Glomerular endothelial cell (primary cell): ENCODE measurements at places on chromosomes 12 and 14.

GRCh38 chr12:116306968-116307367 lies 29.5 kb upstream of the MED13L start:
- no peak for DNase-seq

DNA sequence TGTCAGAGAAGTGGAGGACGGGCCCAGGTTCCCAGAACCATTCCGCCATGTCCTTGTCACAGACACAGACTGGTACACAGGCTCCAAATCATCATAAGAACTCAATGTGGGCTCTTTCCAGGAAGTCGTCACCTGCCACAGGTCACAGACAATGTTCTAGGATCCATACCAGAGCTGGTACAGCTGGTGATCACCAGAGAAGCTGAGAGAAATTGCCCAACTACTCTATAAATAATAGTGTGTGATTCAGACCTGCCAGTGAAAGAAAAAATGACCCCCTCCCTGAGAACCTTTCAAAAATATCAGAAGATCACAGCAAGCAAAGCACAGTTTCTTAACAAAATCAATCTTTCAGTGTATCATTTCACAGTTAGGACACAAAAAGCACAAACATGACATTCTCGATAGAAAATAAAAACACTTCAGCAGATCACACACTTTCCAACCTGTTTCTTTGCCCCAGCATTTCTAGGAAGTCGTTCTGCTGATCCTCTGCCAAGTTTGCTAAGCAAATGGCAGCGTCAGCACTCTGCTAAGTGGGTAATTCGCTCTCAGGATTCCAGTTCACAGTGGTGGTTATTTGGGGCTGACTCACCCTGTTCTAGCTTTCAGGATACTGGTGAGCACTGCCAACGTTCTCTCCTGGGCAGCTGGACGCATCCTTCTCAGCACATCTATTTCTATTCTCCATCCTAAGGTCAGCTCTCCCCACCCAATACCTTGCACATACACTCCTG lies 223.3 kb upstream of the SFSWAP start:
- no peak for DNase-seq

- no peak for DNase-seq
Observed at GRCh38 chr14:55899531-55899930, 218.7 kb upstream of the PELI2 start.

DNA sequence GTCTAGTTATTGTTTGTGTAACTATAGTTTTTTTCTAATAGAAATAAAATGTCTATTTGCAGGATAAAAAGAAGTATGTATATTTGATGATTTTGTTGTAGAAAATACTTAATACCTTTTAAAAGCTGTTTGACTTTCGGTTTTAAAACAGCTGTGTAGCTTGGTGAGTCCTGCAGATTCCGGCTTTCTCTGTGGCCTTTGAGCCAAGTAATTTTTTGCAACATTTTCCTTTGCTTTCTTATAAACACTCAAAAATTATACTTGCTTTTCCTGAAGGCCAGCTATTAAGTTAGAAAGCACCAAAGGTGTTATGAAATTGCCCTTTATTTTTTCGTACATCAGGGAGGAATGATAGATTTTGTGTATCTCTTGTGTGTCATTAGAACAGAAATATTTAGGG lies 63.6 kb downstream of the CRADD start:
- DNase-seq = no peak

DNA sequence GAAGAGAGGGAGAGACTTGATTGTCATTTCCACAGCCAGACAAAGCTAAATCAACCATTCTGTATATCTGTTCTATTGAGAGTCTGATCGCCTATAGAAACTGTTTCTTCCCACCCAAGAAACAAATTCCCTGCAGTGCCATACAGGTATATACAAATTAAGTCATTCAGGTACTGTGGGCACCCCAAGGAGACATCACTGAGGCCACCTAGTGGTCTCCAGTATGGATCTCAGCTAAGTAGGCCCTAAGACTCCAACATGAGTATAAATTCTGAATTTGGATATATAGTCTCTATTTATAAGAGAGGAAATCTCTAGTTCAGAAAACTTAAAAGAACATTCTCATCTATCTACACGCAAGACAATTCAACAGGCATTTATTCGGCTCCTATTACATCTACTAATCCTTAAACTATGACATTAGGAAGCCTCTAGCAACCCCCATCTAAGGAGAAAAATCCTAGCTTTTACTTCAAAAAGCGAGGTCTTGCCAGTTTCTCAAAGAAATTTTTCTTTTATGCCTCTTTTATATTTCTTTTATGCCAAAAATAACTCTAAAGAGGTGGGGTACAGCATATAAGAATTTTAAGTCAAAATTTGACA lies 62.6 kb downstream of the DCAF5 start:
- DNase-seq = no peak

- no peak for DNase-seq
Observed at GRCh38 chr12:84305144-84305543, 607.5 kb downstream of the SLC6A15 start.

DNA sequence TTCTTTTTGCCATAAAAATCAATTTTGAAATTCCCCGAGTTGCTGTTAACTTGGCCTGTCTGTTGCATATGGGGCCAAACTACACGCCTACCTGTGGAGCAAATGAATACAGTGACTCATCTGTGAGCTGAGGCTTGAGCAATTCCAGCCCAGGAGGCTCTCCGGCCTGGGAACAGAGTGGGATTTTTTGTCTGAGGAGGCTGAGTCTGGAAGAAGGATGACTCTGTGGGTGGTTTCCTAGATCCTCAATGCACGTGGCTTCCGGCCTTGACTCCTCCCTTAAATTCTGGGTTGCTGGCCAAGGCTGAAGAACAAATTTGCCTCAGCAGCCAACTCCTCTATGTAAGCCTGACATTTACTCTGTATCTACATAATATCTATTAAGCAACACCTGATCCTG lies 124.1 kb downstream of the SSPN start:
- no peak for DNase-seq

GRCh38 chr14:101600336-101600890 lies 39.1 kb downstream of the DIO3 start:
- no peak for DNase-seq

- DNase-seq = no peak
Observed at GRCh38 chr14:86625637-86626036, 1095.7 kb downstream of the FLRT2 start.

DNA sequence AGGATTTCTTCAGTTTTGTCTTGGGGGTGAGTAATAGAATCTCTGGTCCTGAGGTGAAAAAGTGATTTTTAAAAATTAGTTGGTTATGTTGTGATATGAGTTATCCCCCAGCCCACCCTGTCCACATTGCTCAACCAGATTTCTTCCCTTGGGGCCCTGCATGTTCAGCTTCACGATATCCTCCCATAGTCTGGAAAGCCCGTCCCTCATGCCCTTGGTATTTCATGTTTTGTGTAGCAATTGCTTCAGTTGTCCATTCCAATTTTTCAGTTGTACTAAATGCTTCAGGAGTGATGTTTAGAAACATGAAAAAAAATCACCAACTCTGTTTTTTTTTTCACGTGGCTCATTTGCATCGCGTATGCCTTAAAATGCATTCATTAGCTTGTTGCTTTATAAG lies 17.5 kb upstream of the BICD1 start:
- no peak for DNase-seq

DNA sequence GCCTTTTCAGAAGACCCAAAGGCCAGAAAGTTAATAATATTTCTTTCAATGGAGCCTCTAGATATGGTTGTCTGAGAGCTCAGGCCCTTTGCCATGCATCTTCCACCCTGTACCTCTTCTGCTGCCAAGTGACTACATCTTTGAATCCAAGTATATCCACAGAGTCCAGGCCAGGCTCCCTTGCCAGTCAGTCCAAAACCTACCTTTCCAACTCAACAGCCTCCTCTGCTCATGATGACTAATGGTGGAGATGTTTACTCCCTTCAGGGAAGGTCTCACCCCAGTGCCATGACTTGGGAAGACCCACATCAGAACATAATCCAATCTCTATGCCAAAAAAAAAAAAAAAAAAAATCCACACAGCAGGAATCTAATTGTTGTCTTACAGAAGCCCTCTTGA lies 20.4 kb downstream of the TTC9 start:
- no peak for DNase-seq

GRCh38 chr12:124993626-124994436 lies at the start of gene BRI3BP:
Gene BRI3BP, plus strand, starts transcription at chr12:124993645. Its CDS starts 146 bp downstream, at chr12:124993791.
- no peak for DNase-seq

DNA sequence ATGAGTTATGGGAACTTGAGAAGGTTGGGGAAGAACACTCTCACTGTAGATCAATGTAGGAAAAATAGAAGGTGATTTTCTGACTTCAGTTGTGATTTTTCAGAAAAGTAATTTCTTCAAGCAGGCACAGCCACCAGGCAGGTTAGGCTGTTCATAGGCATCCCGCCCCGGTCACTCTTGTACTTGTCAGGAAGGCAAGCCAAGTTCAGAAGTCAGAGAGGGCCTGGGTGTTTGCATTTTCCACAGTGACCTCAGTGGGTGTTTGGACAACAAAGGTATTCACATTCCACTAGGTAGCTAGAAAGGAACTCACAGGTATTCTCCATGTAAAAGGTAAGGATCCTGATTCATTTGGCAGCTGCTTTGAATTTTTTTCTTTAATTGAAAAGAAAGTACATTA lies 3.0 kb upstream of the FAM234B start:
- no peak for DNase-seq

DNA sequence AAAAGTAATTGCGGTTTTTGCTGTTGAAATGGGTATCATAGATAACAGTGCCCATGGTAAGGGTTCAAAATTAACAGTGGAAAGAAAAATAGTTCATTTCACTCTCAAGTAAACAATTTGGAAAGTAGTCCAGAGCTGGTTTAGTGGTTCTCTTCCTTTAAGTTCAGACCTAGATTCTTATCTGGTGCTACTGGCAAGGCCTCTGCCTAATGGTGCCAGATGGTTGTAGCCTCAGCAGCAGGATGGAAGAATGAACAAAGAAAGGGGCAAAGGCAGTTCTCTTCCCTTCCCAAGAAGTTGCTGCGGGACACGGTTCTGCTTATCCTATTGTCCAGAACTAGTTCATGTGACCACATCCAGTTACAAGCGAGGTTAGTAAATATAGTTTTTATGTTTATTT lies 10.5 kb downstream of the ARG2 start:
- DNase-seq = no peak

- DNase-seq = no peak
Observed at GRCh38 chr14:94005324-94006073, 8.4 kb downstream of the CCDC197 start.

- no peak for DNase-seq
Observed at GRCh38 chr14:73630009-73630780, 14.6 kb upstream of the DNAL1 start.

- DNase-seq = no peak
Observed at GRCh38 chr14:38128640-38129039, 79.1 kb upstream of the SSTR1 start.

GRCh38 chr14:90567991-90568390 lies 171.2 kb downstream of the CALM1 start:
- DNase-seq = no peak

- DNase-seq = no peak
Observed at GRCh38 chr12:122203301-122204166, at the start of gene B3GNT4. Gene B3GNT4, plus strand, starts transcription at chr12:122203709. Its CDS starts 910 bp downstream, at chr12:122204619.

- DNase-seq = no peak
Observed at GRCh38 chr12:43914923-43915468, 79.1 kb downstream of the TMEM117 start.

DNA sequence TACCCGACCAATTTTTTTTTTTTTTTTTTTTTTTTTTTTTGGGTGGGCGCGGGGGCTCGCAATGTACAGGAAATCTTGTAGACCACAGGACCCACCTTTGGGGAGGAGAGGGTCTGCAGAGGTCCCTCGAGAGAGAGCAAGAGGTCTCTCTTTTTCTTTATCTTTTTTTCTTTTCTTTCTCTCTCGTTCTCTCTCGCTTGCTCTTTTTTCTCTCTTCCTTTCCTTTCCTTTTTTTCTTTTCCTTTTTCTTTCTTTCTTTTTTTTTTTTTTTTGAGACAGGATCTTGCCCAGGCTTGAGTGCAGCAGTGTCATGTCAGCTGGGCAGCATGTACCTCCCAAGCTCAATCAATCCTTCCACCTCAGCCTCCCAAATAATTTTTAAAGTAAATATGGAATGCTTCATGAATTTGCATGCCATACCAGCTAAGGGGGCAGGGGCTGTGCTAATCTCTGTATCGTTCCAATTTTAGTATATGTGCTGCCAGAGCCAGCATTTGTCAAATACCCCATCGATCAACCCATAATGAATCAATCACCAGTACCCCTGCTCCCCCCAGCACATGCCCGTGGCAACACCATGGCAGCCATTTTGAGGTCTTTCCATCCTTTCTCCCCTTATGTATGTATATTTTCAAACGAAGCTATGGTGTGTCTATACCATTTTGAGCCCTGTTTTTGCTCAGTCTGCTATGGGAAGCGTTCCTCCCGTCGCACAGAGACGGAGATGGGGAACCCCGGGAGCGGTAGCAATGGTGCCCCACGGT lies 9.3 kb downstream of the PAPLN start:
- DNase-seq = no peak

- no peak for DNase-seq
Observed at GRCh38 chr12:67988601-67989021, 636 bp upstream of the IFNG-AS1 start.

- no peak for DNase-seq
Observed at GRCh38 chr12:95216711-95217376, 423 bp downstream of the FGD6 start.

DNA sequence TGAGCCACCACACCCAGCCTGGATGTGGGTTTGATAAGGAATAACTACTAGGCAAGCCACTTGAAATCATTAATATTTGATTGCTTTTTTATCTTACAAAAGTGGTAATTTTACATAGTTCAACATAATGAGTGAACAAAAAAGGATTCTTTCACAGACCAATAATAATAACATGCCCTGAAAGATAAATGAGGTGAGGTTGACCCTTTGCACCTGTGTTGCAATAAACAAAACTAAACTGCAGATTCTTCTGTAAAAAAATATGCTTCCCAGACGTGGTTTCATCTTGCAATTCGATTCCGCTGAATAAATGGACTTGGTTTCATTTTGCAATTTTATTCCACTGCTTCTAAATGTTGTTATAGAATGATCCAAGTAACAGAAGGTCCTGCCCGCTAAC lies 1514.9 kb upstream of the TMEM132C start:
- DNase-seq = no peak

GRCh38 chr12:12315838-12316237 lies 34.2 kb downstream of the MANSC1 start:
- DNase-seq = no peak

- no peak for DNase-seq
Observed at GRCh38 chr12:9957834-9958233, 13.4 kb upstream of the CLEC12A start.

DNA sequence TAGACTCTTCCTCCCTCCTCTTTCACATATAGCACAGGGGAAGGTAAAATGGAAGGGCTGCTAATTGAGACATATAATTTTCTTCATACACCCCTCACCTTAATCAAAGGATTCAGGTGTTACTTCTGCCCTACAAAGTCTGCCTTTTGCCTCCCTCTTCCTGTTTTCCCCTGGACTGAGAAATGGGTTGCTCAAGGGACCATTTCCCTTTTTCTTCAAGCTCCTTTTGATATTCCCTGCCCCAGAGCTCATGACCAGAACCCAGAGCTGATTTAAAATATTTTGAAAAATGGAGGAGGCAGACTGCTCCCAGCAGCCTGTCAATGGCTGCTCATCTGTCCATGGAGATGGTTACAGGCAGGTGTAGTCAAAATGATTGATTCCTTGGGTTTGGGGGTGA lies 6.3 kb upstream of the PIP4K2C start:
- DNase-seq = no peak
